ENCODE measurements at places on chromosomes 2 and 18.

DNA sequence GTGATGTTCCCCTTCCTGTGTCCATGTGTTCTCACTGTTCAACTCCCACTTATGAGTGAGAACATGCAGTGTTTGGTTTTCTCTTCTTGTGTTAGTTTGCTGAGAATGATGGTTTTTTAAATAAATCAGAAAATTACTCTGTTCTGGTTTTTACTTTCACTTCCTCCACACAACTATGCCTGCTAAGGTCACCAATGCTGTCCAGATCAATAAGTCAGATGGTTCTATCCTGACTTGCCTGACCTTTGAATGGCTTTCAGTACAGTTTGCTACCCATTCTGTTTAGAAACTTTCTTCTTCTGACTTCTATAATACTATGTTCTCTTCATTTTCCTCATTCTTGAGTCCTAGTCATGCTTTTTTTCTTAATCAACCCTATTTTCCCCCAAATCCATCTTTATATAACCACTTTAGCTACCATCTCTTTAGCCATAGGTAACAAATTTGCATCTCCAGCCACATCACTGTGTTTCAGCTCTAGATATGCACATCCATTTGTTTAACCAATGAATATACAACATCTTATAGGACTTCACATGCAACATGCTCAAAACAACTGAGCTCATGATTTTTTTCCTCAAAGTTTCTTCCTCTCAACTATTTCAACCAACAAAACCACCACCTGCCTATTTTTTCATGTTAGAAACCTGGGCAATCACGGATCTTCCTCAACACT lies 58.8 kb upstream of the SLC38A11 start:
- DNase-seq, result no peak

GRCh38 chr2:27086090-27086723 lies 365 bp upstream of the KHK start:
- DNase-seq, result peak; percentile 98

GRCh38 chr2:9473985-9474360 lies 378 bp upstream of the IAH1 start:
- peak; percentile 54 for DNase-seq

- no peak for DNase-seq
Measured at GRCh38 chr2:236803621-236804020, 234.0 kb downstream of the ACKR3 start.

GRCh38 chr2:180124273-180125139 lies 117.4 kb upstream of the CWC22 start:
- no peak for DNase-seq

Data from CD8-positive, alpha-beta T cell (primary cell).